ENCODE measurements at places on chromosomes 4 and X. TPM values are rescaled to one million over a fixed set of nuclear protein-coding genes. Genes with fewer than 3 reads are reported as not detected.

- DNase-seq = no peak
Measured at GRCh38 chr4:68416591-68416990, 30.7 kb upstream of the TMPRSS11E start.

- DNase-seq = no peak
Measured at GRCh38 chr4:129905256-129905655, 809.3 kb downstream of the C4orf33 start.

DNA sequence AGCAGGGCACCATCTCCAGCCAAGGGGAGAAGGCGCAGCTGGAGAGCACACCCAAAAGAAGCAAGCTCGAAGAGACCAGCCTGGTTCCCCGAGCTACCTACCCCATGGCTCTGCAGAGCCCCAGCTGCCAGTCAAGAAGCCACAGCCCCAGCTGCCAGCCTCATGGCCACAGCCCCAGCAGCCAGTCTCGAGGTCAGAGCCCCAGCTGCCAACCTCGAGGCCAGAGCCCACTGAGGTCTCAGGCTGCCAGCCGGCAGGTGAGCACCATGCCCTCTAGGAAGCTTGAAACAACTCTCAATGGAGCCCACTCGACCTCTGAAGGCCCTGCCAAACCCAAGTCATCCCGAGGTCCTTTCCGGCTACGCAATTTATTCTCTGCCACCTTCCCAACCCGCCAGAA lies 27.0 kb upstream of the PRPS1 start:
- no peak for DNase-seq

GAGE12H gene
- not detected for total RNA-seq

RHOXF2B gene
- not detected for total RNA-seq

RIBC1 gene
- total RNA-seq = 0.81 TPM

EPHA5 gene
- 0.22 TPM for total RNA-seq

DNA sequence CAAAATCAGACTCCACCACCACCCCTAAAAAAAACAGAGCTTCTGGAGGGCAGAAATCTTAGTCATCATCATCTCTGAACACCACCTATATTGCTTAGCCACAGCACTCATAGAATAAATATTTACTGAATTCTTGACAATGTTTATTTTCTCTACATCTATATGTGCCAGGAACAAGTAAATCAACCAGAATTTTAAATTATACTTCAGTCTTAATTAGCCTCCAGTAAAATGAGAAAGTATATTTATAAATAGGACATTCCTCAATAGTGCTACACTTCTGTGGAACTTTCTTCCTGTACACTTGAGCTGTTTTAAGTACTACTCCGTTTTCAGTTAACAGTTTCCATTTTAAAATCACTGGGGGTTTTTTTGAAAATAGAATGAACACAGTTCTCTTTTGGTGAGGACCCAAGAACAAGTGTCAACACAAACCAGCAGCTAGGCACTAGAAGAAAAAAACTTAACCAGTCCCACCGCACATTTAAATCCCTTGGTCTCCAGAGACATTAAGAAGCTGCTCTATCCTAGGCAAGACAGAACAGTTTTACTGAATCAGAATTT lies 25.5 kb downstream of the SMIM14 start:
- DNase-seq = no peak

NCAPG gene
- total RNA-seq = 0.24 TPM

DNA sequence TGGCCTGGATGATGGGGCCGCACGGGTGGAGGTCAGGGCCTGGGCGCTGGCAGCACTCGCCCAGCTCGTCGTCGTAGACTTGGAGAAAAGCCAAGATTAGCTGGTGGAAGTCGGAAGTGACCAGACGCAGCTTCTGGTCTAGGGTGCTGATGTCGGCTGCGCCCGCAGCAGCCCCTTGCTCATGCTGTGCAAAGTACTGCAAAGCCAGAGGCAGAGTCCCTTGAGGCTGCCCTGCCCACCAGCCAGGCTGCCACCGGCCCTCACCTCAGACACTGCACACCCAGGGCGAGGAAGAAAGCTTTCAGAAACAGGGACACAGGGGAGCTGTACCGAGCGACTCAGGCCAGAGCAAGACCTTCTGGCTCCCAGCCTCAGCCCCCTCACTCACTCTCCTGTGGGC lies 9.7 kb upstream of the TREX2 start:
- no peak for DNase-seq

GC gene
- total RNA-seq = not detected

DNA sequence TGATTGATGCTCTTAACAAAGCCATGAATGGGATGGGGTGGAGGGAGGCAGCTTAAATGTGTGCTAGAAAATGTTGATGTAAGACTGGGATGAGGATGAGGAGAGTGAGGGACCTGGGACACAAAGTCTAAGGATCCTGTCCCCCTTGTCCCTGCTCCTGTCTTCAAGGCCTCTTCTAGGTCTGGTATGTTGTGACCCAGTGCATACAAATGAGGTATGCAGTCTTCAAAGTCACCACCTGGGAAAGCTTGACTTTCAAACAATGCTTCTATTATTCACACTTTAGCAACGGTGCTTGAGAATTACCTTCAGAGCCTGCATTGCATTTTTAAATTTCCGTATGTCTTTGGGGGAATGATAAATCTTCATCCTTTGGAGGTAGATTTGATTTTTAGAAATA lies 88.4 kb upstream of the SLC34A2 start:
- no peak for DNase-seq

DNA sequence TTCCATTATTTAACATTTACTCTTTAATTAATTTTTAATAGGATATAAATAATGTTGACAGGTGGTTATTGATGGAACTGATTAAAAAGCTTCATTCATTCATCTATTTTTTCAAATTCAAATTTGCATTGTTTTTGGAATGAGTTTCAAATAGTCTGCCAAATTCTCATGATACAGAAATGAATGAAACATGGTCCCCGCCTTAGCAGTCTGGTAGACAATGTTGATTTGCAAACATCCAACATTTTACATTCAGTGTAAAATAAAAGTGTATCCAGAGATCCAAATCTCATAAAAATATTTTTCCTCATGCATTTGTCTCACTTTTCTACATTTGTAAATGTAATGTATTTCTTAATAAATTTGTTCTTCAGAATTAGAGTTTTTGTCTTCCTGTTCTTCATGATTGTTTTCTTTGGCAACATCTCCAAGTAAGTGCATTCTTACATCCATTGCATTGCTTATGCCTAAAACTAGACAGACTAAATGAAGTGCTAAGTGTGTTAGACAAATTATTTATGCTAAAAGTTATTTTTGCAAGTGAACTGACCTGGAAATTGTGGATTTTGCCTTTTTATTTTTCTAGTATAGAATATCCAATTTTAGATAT lies 142.3 kb downstream of the PCDH18 start:
- no peak for DNase-seq

DNA sequence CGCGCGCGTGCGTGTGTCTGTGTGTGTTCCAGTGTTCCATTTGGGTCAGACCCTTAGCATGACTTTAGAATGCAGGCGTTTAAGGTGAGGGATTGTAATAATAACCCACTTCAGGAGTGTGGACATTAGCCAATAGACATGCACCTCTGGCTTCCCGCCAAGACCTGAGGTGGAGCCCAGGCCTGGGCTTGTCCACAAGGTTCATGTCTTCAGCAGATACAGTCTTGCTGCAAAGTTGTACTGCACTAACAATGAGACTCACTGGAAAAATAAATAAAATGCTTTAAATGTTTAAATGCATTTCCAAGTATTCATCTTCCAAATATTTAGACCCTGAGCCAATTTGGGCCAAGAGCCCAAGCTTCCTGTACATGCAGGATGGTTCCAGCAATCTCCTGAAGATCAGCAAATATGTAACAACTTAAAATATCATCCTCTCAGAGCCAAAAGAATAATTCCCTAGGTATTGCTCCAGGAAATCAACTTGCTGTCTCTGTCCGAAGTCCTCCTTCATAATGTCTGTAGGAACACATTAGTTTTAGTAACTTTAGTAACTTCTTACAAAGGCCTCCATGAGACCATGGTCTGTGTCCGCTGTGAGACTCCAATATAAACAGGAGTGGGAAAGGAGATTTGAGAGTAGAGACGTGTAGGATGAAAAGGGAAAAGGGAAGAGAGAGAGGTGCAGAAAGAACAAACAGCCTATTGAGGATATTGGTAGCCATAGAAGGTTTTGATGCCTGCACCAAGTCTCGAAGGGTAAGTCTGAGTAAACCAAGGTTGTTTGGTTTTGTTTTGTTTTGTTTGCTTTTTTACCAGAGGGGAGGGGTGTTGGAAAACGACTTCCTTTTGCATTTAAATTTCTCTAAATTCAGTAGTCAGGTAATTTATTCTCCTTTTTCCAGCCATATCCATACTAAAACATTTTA lies 98.5 kb upstream of the KLF3 start:
- DNase-seq = no peak

GRCh38 chr4:47534772-47535171 lies 49.7 kb downstream of the ATP10D start:
- no peak for DNase-seq

- DNase-seq = no peak
Measured at GRCh38 chrX:49106296-49106695, 17.2 kb downstream of the GPKOW start.

RBM47 gene
- 3.3 TPM for total RNA-seq

DNA sequence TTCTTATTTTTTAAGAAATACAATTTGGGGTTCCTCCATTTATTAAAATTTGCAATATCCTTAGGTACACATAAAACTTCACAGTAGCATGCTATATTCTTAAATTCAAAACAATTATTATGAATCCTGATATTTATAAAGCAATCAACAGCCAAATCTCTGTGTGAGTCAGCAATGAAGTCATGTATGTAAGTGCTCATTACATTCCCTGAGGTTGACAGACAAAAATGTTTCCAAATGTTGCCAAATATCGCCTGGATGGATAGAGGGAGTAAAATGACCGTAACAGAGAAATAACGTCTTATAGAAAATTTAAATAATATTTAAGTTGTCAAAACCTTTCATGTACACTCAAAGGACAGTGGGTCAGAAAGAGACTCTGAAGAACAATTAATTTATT lies 220.0 kb downstream of the PCDH18 start:
- no peak for DNase-seq

FAT1 gene
- 90.7 TPM for total RNA-seq

DNA sequence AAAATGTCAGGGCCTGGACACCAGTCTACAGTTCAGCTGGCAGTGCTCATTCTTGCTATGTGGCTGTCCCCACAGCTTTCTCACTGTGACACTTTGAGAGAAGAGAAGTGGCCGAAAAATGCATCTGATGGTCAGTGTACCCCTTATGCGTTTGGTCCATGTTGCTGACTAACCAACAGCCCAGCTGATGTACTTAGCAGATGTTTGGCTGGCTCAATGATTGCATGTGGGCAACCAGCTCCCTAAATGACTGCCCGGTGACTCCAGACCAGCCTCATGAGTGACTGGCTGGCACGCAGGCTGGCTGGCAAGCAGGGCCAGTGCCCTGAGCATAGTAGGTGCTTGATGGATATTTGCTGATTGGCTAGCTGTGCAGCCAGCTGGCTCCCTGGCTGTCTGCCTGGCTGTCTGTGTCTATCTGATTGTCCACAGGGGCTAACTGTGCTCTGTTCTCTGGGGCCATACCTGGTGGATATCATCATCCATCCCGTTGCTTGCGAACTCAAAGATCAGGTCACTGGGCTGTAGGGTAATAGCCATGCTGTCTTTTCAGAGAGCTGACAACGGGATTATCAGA lies 29.4 kb downstream of the ELF4 start:
- DNase-seq = no peak

GRCh38 chr4:104210420-104210819 lies 284.3 kb downstream of the CXXC4 start:
- DNase-seq = no peak

- no peak for DNase-seq
Measured at GRCh38 chr4:48570646-48571220, 80.7 kb downstream of the ZAR1 start.

DNA sequence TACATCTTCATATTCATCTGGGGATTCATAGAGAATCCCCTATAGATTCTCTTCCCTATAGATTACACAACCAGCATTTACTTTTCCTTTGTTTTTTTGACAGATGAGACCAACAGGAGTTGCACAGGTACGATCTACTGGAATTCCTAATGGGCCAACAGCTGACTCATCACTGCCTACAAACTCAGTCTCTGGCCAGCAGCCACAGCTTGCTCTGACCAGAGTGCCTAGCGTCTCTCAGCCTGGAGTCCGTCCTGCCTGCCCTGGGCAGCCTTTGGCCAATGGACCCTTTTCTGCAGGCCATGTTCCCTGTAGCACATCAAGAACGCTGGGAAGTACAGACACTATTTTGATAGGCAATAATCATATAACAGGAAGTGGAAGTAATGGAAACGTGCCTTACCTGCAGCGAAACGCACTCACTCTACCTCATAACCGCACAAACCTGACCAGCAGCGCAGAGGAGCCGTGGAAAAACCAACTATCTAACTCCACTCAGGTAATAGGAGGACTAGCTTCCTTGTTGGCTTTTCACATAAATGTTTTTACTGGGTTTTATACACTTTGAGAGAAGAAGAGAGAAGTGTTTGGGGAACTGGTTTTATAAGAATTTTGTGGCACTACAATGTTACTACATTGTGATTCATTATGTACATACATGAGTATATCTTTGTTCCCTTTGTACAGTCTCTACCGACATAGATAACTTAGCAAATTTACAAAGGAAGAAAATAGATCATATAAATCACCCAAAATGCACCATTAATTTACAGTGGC lies 137.2 kb downstream of the DIPK2B start:
- no peak for DNase-seq

GRCh38 chrX:66163447-66163846 lies 600 bp upstream of the HEPH start:
- DNase-seq = no peak

DNA sequence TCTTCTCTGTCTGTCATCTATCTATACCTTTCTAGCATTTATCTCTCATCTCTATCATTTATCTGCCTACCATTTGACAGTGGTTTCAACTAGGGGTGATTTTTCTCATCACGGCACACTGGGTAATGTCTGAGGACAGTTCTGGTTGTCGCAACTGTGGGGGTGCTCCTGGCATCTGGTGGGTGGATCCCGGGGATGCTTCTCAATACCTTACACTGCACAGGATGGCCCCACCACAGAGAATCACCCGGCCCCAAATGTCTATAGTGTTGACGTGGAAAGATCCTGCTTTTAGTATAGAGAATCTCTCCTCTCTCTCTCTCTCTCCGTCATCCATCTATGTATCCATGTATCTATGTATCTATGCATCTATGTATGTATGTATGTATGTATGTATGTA lies 7.2 kb downstream of the P2RY8 start:
- DNase-seq = no peak

GPR119 gene
- total RNA-seq = not detected

DNA sequence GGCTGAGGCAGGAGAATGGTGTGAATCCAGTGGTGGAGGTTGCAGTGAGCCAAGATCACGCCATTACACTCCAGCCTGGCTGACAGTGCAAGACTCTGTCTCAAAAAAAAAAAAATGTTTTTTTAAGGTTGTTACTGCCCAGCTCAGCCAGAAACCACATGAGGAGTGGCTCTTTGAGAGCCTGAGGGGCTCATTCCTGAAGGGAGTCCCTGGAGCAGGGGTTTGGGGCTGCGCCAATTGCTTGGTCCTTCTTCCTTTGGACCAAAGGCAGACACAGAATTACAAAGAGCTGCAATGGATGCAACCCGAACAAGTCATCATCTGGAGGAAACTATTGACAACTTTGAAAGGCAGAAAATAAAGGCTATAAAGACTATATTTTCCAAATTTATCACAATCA lies 60.6 kb upstream of the WWC2 start:
- no peak for DNase-seq

- no peak for DNase-seq
Measured at GRCh38 chr4:10655968-10656367, 28.6 kb downstream of the CLNK start.

HELT gene
- total RNA-seq = not detected

GYPE gene
- total RNA-seq = 0.32 TPM

- DNase-seq = no peak
Measured at GRCh38 chrX:120604361-120604782, 471 bp downstream of the MCTS1 start.
